ENCODE measurements at places on chromosomes 2 and 18. TPM values are rescaled to one million over a fixed set of nuclear protein-coding genes. Genes with fewer than 3 reads are reported as not detected.
A peak's percentile ranks its signal among the peaks of the same experiment; 100 is the strongest.

DNA sequence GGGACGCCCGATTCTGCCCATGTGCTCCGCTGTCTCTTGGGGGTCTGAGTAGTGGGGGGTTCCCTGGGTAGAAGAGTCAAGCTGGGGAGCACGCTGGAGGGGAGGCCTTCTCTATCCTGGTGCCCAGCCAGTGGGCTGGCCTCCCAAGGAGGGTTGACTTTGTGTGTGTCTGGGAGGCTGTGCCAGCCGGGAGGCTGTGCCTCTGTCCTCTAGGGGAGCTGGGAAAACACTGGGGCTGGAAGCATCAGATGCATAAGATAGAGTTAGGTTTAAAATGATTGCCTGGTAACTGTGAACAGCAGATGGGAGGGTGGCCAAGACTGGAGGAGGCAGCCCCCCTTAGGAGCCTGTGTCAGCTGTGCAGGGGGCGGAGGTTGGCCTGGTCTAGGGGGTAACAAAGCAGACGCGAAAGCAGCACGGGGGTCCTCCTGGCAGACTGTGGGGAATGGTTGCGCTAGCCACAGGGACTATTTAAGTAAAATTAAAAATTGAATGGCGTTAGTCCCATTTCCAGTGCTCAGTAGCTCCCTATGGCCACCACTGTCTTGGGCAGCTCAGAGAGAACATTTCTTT, 1.3 kb downstream of the ING5 start:
- no peak for DNase-seq

DNA sequence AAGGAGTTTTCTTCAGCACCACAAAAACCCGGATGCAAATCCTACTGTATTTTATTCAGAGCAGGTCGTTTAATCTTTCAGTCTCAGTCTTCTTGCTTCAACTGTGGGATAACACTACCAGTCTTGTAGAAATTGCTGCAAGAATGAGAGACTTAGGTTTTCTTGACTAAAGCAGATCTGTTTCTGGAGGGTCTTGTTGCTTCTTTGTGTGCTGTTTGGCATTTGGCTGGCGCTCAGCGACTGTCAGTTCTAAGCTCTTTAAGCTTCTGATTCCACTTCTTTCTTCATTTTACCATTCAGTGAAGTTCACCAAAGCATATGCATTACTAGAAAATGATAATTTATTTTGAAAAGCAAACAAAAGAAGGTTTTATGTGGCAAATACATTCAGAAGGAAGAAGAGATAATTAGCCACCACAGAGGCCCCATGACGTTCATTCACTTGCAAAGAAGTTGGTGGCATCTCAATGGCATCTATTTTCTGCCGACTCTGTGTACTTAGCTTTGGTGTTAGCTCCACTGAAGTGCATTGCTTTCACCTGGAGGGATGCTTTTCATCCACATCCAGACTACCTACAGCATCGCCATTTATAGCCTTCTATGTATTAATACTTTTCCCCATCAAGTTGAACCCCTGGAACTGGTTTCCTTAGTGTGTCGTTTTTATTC, 53.7 kb downstream of the TRIB2 start:
- no peak for DNase-seq

- no peak for DNase-seq
Observed at GRCh38 chr2:47735136-47735869, 47.6 kb upstream of the MSH6 start.

DNA sequence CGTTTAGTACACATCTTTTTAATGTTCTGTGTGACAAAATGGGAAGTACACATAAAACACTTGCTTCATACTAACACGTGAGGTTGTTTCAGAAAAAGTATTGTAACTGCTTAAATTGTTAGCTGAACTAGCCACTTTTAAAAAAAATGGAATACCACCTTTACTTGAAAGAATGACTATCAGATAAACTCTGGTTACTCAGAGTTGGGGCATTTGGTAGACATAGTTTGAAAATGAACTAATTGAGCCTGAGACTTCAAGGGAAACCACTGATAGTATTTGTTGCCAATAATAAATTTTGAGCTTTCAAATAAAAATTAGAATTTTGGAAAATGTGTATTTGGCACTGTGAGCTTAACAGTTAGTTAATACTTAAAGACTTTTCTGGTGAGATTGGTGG, 103.0 kb upstream of the FBXO11 start:
- DNase-seq = no peak

- no peak for DNase-seq
Observed at GRCh38 chr18:76458522-76459311, 36.3 kb downstream of the ZNF516 start.

- no peak for DNase-seq
Observed at GRCh38 chr18:58789876-58790240, 74.8 kb upstream of the ZNF532 start.

- DNase-seq = no peak
Observed at GRCh38 chr2:120842456-120843439, 107.1 kb downstream of the GLI2 start.

- no peak for DNase-seq
Observed at GRCh38 chr2:172967036-172967982, 108.3 kb upstream of the MAP3K20 start.

GRCh38 chr2:148981324-148981723, 57.2 kb upstream of the LYPD6B start:
- no peak for DNase-seq

- no peak for DNase-seq
Observed at GRCh38 chr2:26925100-26925791, 45.2 kb upstream of the MAPRE3 start.

GRCh38 chr2:177207101-177207500, 5.5 kb upstream of the HNRNPA3 start:
- no peak for DNase-seq

- peak; percentile 76 for DNase-seq
Observed at GRCh38 chr2:142989273-142990204, 112.1 kb downstream of the KYNU start.

DNA sequence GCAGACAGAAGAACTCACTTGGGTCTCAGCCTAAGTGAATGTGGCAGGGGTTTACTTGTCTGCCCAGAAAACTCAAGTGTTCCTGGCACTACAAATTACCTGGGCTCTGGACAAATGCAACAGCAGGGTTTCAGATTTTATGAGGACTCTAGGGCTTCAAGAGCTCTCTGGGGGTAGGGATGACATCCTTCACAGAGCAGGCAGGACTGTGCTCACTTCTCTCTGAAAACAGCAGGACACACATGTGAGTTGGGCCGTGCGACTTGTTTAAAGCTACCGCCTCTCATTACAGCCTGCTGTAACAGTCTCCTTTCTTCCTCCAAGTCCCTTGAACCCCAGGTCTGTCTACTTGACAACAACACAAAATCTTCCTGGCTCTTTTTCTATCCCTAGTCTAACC, 212.6 kb downstream of the EN1 start:
- DNase-seq = no peak

GRCh38 chr2:169082995-169083394, 13.6 kb downstream of the DHRS9 start:
- no peak for DNase-seq

- no peak for DNase-seq
Observed at GRCh38 chr2:224126003-224126402, 86.9 kb upstream of the SERPINE2 start.

- DNase-seq = no peak
Observed at GRCh38 chr2:46275995-46276394, 21.2 kb upstream of the EPAS1 start.

DNA sequence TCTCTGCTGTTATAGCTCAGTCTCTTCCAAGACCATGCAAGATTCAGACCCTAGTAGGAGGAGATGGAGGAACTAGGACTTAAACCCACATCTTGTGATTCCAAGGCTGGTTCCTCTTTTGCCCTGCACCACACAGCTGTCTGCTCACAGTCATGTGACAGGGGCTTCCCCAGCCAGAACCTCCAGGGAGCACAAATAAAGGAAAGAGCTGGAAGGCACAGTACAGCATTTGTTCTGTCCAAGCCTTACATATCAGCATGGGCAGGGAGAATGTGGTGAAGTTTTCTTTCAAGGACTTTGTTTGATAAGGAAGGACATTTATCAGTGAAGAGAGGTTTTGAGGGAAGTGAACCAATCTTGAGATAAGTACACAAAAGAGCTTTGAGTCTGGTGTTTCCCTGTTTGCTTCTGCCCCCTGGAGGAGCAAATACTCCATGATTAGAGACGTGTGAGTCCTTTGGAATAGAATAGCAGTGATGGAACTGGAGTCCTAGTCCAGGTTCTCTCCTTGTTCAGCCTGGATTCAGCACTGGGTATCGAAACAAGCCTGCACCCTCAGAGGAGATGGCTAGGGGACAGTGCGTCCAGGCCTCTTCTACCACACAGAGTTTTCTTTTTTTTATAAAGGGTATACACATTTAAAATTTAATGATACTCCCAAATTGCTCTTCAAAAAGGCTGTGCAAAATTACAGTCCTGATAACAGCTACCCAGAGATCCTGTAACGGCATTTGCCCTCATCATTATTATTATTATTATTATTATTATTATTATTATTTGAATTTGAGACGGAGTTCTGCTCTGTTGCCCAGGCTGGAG, 24.6 kb upstream of the CASP10 start:
- DNase-seq = peak; percentile 66

DNA sequence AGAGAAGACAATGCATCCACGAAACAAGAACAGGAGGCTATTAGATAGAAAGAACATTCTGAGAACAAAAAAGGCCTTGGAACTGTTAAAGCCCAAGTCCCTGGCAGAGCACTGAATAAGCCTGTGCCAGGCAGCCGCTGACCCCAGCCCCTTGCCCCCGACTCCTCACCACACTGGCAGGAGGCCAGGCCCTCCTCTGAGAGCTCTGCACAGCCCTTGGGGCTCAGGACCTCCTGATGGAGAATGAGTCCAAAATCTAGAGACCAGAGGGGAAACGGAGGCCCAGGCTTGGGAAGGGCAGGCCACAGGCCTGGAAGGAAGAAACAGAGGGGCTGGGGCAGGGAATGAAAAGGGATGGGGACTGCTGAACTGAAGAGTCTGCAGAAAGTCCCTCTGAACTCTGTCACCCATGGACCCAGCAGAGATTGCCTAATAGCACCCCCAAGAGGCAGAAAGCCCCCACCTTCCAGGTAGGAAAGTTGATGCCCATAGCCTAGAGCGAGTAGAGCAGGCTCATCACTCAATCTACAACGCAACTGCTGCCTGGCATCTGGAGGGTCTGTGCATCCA, 18.3 kb upstream of the TNS1 start:
- no peak for DNase-seq

- DNase-seq = no peak
Observed at GRCh38 chr2:138727956-138728355, 52.2 kb downstream of the NXPH2 start.

GRCh38 chr2:122636097-122636496, 880.6 kb downstream of the TSN start:
- DNase-seq = no peak

DNA sequence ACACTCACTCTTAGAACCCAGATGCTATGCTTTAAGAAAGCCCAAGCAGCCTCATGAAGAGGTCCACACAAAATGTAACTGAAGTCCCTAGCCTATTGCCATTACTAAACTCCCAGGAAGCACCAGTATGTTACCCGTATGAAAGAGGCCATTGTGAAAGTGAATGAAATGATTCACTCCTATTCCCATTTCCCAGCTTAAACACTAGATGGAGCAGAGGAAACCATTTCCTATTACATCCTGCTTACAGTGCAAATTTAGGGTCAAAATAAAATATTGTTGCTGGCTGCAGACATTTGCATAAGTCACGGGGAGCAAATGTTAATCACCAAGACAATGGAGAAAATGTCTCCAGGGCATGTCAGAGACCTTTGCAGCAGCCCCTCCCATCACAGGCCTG, 989.7 kb upstream of the CRIM1 start:
- DNase-seq = no peak

Gene ADRA2B
- 5.9 TPM for polyA plus RNA-seq

Gene CAPN13
- polyA plus RNA-seq = 3.4 TPM

Gene SIGLEC15
- polyA plus RNA-seq = 0.79 TPM

Gene PPIL3
- polyA plus RNA-seq = 66.6 TPM

Gene PROC
- 2.9 TPM for polyA plus RNA-seq

Gene COBLL1
- polyA plus RNA-seq = 160 TPM

Gene C2orf78
- polyA plus RNA-seq = not detected

Gene RESP18
- polyA plus RNA-seq = not detected

Gene REG3A
- polyA plus RNA-seq = not detected

Gene SMAD2
- 82.9 TPM for polyA plus RNA-seq

Gene TACR1
- polyA plus RNA-seq = 2.1 TPM
